Testis (tissue), 5 donors: ENCODE measurements at places on chromosomes 3 and 15. TPM values are rescaled to one million over a fixed set of nuclear protein-coding genes. Genes with fewer than 3 reads are reported as not detected.
A peak's percentile ranks its signal among the peaks of the same experiment; 100 is the strongest.

The ROPN1 gene
- 374 TPM for polyA plus RNA-seq

DNA sequence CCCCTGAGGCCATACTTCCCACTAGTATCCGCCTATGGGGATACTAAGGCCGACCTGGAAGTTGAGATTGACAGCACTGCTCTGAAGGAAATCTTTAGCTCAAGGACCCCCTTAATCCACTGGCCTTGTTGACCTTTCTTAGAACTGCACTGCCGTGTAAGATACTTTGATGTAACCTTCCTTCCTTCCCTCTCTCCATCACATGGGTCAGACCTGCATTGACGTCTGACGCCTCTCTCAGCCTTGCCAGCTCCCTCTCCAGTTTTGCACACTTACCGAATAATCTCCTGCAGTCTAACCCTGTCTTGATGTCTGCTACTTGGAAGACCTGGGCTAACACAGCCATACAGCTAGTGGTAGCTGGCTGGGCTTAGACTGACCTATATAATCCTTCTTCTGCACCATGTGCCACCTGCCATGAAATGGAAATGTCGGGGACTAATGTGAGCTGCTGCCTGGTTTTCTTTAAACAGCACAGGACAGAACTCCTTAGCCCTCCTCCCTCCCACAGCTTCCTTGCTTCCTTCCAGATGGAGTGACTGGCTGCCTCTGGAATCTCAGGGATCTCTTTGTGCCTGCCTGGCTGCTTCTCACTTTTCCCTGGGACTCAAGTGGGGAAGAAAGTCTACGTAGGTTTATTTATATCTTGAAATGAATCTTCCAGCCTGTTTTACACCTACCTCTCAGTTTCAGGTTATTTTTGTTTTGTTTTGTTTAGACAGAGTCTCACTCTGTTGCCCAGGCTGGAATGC, 39.2 kb upstream of the HERC1 start:
- no peaks in the 10 kb centered on the region for H3K36me3 ChIP-seq
- no peaks in the 10 kb centered on the region for H3K27me3 ChIP-seq
- no peaks in the 10 kb centered on the region for H3K4me1 ChIP-seq
- no peak overlapping the region for H3K4me3 ChIP-seq
- DNase-seq: no peak
- H3K27ac ChIP-seq: no peak overlapping the region

DNA sequence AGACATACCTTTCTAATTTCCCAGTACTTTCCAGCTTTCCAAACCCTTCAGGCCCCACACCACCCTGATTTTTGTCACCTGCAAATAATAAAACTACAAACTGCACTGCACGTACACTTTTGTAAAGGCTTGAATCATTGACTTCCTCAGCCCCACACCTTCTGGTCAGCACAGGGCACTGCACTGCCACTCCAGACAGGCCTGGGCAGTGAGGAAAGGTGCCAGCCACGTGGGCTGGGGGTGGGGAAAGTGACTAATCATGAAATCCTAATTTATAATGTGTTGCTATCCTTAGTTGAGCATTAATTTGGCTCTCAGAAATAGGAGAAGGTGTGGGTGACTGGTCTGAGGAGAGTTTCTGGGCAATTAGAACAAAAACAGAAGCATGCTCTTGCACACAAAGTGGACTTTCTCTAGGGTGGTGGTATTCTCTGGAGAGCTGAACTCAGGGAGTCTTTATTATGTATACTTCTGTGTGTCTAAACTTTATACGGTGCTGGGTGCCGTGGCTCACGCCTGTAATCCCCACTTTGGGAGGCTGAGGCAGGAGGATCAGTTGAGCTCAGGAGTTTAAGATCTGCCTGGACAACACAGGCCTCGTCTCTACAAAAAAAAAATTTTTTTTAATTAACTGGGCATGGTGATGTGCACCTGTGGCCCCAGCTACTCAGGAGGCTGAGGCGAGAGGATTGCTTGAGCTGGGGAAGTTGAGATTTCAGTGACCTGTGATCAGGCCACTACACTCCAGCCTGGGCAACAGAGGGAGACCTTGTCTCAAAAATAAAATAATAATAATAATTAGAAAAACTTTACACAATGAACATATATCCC, 58.2 kb upstream of the FLNB start:
- no peaks in the 10 kb centered on the region for H3K36me3 ChIP-seq
- no peaks in the 10 kb centered on the region for H3K27me3 ChIP-seq
- peak; percentile 49 for DNase-seq
- peak overlapping the region; percentile 86 for H3K27ac ChIP-seq
- no peak overlapping the region for H3K4me3 ChIP-seq
- H3K4me1 ChIP-seq: peaks cover 45% of the 10 kb centered on the region

The HHATL gene
- 6.1 TPM for polyA plus RNA-seq

- H3K4me3 ChIP-seq: no peak overlapping the region
Observed at GRCh38 chr3:72244396-72244795, 459.4 kb upstream of the PROK2 start.

The RETNLB gene
- polyA plus RNA-seq: not detected

- no peaks in the 10 kb centered on the region for H3K27me3 ChIP-seq
- no peak overlapping the region for H3K4me3 ChIP-seq
- no peaks in the 10 kb centered on the region for H3K36me3 ChIP-seq
- no peak overlapping the region for H3K27ac ChIP-seq
- H3K4me1 ChIP-seq: no peaks in the 10 kb centered on the region
Observed at GRCh38 chr3:50405249-50405648, 45.9 kb upstream of the TMEM115 start.

DNA sequence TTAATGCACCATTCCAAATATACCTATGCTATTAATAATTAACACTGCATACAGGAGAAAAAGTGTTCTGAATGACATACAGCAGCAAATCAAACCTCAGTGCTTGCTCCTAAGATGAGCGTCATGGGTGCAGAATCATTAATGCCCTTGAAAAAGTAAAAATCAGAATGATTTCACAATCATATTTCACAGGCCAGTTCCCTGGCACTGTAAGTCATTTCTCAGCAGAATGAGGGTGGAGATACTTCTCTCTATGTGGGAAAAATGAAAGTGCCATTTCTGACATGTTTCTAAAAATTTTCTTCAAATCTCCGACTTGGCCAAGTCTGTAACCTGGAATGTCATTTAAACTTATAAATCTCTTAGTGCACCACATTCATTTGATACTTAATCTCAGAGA, 549.8 kb upstream of the AGTR1 start:
- no peak for DNase-seq
- H3K27ac ChIP-seq: no peak overlapping the region
- H3K4me3 ChIP-seq: no peak overlapping the region

GRCh38 chr3:118543832-118544231, 490.8 kb downstream of the IGSF11 start:
- no peaks in the 10 kb centered on the region for H3K27me3 ChIP-seq
- H3K4me1 ChIP-seq: no peaks in the 10 kb centered on the region
- no peak for DNase-seq
- H3K36me3 ChIP-seq: no peaks in the 10 kb centered on the region
- no peak overlapping the region for H3K4me3 ChIP-seq
- H3K27ac ChIP-seq: no peak overlapping the region

DNA sequence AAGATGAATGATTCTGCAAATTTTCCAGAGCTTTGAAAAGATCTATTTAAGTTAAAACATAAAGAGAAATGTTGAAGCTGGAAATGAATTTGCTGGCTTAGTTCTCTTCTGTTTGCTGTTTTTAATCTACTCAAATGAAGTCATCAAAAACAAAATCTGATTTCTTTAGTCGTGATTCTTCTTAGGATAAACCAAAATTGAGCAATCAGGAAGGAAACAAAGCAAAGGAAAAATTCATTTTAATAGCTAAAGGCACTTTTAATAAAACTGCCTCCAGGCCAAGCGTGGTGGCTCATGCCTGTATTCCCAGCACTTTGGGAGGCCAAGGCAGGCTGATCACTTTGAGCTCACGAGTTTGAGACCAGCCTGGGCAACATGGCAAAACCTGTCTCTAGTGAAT, 91.2 kb downstream of the DUT start:
- no peaks in the 10 kb centered on the region for H3K27me3 ChIP-seq
- H3K27ac ChIP-seq: peak overlapping the region; percentile 15
- H3K4me3 ChIP-seq: no peak overlapping the region
- DNase-seq: no peak
- H3K4me1 ChIP-seq: peaks cover 11% of the 10 kb centered on the region
- H3K36me3 ChIP-seq: no peaks in the 10 kb centered on the region

- no peak overlapping the region for H3K4me3 ChIP-seq
- no peak for DNase-seq
- H3K4me1 ChIP-seq: peaks cover 5% of the 10 kb centered on the region
- no peak overlapping the region for H3K27ac ChIP-seq
- H3K36me3 ChIP-seq: no peaks in the 10 kb centered on the region
- H3K27me3 ChIP-seq: no peaks in the 10 kb centered on the region
Observed at GRCh38 chr3:32959371-32959770, 7.9 kb downstream of the CCR4 start.

The SYNPR gene
- not detected for polyA plus RNA-seq

GRCh38 chr3:172224560-172225214, 185.3 kb downstream of the FNDC3B start:
- H3K4me1 ChIP-seq: peaks cover 26% of the 10 kb centered on the region
- no peaks in the 10 kb centered on the region for H3K36me3 ChIP-seq
- DNase-seq: no peak
- no peak overlapping the region for H3K27ac ChIP-seq
- H3K4me3 ChIP-seq: no peak overlapping the region

DNA sequence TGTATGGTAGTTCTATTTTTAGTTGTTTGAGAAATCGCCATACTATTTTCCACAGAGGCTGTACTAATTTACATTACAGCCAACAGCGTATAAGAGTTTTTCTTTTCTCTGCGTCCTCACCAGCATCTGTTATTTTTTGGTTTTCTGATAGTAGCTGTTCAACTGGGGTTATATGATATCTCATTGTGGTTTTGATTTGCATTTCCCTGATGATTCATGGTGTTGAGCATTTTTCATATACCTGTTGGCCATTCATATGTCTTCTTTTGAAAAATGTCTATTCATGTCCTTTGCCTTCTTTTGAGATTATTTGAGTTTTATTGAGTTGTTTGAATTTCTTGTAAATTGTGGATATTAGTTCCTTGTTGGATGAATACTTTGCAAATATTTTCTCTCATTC, 114.6 kb downstream of the LRRK1 start:
- no peak overlapping the region for H3K4me3 ChIP-seq
- H3K36me3 ChIP-seq: no peaks in the 10 kb centered on the region
- H3K4me1 ChIP-seq: no peaks in the 10 kb centered on the region
- no peaks in the 10 kb centered on the region for H3K27me3 ChIP-seq

DNA sequence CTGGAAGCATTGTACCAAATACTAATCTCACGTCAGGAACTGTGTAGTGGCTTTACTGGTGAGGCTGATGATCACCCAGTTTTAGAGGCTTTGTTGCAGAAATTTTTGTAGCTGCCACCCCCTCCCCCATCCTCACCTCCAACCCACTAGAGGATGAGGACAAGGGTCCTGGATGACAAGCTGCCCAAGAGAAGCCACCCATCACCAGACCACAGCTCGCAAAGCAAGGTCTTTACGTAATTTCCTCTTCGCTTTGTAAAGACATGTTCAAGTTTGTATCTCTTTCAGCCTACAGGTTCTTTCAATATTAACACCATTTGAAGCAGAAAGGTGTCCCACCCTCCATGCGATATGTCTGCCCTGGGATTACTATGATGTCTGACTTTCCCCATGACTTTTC, 74.2 kb downstream of the LDHAL6B start:
- no peak overlapping the region for H3K27ac ChIP-seq
- H3K27me3 ChIP-seq: no peaks in the 10 kb centered on the region
- H3K4me1 ChIP-seq: no peaks in the 10 kb centered on the region
- DNase-seq: no peak

- H3K27ac ChIP-seq: no peak overlapping the region
- no peaks in the 10 kb centered on the region for H3K4me1 ChIP-seq
- DNase-seq: no peak
- H3K4me3 ChIP-seq: no peak overlapping the region
- H3K36me3 ChIP-seq: no peaks in the 10 kb centered on the region
Observed at GRCh38 chr3:22306454-22306853, 555.4 kb upstream of the ZNF385D start.

DNA sequence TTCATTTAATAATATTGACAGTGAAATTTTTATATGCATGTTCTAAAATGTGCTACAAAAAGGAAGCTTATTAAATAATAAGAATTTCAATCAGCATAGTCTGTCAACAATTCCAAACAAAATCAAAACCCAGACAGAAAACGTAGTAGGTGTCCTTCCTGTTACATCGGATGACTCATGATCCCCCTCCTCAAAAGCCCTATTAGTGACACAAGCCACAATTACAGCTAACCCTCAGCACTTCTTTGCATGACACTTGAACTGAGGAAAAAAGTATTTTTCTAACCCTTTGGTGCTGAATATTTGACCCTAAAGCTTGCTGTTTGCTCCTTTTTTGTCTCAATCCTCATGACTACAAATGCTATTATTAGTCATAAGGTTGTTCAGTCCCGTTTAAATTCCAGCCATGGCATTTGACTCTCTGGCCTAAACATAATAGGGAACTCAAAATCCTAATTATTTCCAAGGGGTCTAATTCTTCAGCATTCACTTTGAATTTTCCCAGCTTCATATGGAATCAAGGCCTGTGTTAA, 78.1 kb downstream of the COL8A1 start:
- DNase-seq: no peak
- peaks cover 7% of the 10 kb centered on the region for H3K4me1 ChIP-seq
- H3K4me3 ChIP-seq: no peak overlapping the region
- no peak overlapping the region for H3K27ac ChIP-seq

DNA sequence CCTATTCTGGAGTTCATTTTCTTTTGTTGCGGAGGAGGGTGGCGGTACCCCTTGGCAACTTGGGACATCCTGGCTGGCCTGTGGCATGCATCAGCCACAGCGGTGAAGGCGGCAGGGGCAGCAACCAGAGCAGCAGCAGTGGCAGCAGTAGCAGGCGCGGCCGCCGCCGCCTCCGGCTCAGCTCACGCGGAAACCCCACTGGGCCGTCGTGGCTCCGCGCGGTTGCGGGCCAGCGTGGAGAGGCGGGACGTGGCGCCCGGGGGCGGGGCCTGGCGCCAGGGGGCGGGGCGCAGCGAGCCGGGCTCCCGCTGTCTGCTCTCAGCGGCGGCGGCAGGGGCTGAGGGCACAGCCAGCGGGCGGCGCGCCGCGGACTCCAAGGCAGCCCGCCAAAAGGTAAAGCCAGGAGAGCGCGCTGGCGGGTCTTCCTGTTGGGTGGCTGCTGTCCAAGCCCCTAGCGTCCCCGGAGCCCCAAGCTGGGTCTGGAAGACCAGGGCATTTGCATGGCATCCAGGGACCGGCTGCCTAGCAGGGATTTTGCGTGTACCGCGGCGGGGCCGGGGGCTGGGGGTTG, 334.4 kb upstream of the THRB start:
- peak; percentile 21 for DNase-seq
- no peak overlapping the region for H3K27ac ChIP-seq
- peak overlapping the region; percentile 15 for H3K4me3 ChIP-seq
- no peaks in the 10 kb centered on the region for H3K27me3 ChIP-seq
- no peaks in the 10 kb centered on the region for H3K36me3 ChIP-seq

GRCh38 chr3:138187296-138188012, at the start of gene ARMC8:
Gene ARMC8 (plus strand): TSS chr3:138187301. CDS start chr3:138187555, 254 bp downstream.
- no peaks in the 10 kb centered on the region for H3K27me3 ChIP-seq
- H3K36me3 ChIP-seq: no peaks in the 10 kb centered on the region
- H3K4me3 ChIP-seq: peak within 1 kb of the TSS; percentile 91
- H3K27ac ChIP-seq: peak within 1 kb of the TSS; percentile 95
- DNase-seq: peak; percentile 61
- H3K4me1 ChIP-seq: peaks cover 4% of the 10 kb centered on the region

GRCh38 chr3:172244011-172244410, 204.2 kb downstream of the GHSR start:
- no peaks in the 10 kb centered on the region for H3K36me3 ChIP-seq
- H3K4me1 ChIP-seq: no peaks in the 10 kb centered on the region
- H3K27me3 ChIP-seq: no peaks in the 10 kb centered on the region
- DNase-seq: no peak
- no peak overlapping the region for H3K4me3 ChIP-seq

GRCh38 chr3:183984749-183985729, 32.6 kb downstream of the ABCC5 start:
- H3K27ac ChIP-seq: no peak overlapping the region
- DNase-seq: no peak
- no peaks in the 10 kb centered on the region for H3K4me1 ChIP-seq
- no peak overlapping the region for H3K4me3 ChIP-seq
- H3K36me3 ChIP-seq: no peaks in the 10 kb centered on the region
